ENCODE measurements at places on chromosomes 7 and 10.

GRCh38 chr7:51477323-51477722 is 160.7 kb upstream of the COBL start:
- no peak for DNase-seq

GRCh38 chr10:10092581-10092980 is 925.1 kb upstream of the CELF2 start:
- DNase-seq, result no peak

DNA sequence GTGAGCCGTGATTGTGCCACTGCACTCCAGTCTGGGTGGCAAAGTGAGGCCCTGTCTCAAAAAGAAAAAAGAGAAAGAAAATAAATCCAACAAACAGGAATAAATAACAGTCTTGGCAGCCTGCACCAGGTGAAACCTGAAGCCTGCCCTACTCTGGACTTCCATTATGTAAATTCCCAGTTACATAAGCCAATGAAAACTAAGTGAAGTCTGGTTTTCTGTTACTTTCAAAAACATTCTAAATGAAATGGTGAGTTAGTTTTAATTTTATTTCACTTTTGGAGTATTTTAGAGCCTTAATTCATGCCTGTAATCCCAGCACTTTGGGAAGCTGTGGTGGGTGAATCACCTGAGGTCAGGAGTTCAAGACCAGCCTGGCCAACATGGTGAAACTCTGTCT is 22.5 kb upstream of the HIBADH start:
- no peak for DNase-seq

DNA sequence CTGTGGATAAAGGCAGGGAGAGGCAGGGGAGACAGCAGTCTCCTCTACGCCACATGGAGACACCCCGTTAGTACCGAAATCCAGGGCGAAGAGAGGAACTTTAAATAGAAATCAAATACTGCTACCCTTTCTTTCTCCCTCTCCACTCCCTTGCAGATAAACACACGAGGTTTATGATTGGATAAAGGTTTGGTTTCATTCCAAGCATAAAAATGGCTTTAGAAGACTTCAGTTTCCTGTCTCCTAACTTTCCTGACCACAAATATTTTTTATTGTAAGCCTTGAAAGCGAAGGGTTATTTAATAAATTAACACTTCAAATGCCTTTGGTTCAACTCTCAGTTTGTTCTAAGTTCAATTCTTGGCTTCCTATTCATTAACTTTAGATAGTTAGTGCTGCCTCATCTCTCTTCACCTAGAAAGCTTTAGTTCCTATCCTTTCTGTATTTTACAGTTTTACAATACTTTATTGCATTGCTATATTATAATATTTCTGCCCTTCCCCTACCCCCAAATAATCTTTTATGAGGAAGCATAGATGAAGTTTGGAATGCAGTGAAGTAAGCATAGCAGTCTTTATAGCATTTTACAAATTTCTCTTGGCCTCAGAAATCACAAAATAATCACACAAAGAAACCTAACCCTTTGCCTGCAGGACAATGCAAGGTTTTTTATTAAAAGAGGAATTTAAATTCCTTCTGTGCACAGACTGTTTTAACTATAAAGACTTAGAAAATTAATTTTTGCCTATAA is 31.5 kb upstream of the ARID5B start:
- DNase-seq, result no peak
